ENCODE measurements at places on chromosomes 2 and 18.

- no peak for DNase-seq
Measured at GRCh38 chr18:3479978-3480509, 30.1 kb downstream of the TGIF1 start.

DNA sequence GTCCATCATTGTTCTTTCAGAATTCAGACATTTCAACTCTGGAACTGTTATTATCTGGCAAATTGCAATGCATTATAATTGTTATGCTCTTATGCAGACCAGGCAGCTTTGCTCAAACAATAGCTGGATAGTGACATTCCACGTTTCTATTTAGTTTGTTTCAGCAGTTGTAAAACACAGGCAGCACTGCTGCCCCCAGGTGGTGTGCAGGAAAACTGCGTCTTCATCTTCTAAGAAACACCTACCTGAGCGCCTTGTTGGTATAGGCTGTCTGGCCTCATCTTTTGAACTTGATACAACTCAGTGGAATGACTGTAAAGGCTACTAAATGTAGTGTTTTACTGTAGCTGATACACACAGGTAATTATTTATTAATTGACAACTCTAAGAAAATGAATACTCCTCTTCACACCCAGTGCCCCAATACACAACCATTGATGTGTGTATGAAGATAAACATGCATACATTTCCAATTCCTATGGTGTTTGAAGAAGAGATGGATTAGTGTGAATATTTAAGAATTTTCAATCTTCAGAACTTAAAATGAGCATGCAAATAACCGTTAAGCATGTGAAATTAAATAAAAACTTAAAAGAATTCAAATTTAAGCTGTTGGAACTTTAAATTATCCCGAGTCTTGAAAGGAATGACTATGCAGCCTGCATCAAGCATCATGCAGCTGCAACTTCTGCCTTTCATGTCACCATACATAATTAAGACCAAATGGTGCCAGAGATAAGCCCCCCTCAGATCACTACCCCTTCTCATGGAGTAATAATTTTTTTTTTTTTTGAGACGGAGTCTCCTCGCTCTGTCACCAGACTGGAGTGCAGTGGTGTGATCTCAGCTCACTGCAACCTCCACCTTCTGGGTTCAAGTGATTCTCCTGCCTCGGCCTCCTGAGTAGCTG lies 85.6 kb downstream of the CD8B2 start:
- DNase-seq: no peak

DNA sequence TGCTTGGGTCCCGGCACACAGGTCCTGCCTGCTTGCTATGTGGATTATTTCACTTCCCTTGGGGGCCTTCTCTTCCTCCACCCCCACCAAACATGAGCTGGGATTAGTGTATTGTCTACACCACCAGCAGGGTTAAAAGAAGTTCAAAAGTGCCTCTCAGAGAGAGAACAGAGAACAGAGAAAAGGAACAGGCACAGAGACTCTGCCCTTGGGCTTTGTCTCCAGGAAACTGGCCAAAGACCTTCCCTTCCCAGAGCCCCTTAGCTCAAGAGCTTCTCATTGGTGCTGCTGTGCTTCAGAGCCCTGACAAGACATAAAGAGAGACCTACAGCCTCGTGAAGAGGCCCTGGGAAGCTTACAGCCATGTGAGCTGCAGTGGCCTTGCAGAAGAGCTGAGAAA lies 7.1 kb upstream of the FIGLA start:
- DNase-seq: no peak

- DNase-seq: no peak
Measured at GRCh38 chr2:41031282-41031681, 579.4 kb upstream of the SLC8A1 start.

DNA sequence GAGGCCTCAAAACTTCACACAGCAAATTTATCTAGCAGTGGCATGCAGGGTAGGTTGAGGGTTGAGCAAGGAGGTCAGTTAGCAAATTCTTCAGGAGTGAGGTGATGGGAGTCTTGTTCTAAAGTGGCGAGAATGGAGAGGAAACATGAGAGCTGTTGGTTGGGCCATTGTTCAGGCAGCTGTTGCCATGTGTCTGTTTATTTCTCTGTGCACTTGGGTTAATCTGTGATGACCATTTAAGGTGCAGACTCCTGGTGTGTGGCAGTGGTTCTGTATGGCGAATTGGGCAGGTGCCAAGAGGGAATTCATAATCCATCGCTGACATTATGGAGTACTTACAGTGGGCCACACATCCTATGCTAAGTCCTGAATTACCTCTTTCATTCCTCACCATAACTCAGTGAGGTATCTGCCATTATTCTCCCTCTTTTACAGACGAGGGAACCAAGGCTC lies 30.4 kb downstream of the TMEM178A start:
- no peak for DNase-seq

DNA sequence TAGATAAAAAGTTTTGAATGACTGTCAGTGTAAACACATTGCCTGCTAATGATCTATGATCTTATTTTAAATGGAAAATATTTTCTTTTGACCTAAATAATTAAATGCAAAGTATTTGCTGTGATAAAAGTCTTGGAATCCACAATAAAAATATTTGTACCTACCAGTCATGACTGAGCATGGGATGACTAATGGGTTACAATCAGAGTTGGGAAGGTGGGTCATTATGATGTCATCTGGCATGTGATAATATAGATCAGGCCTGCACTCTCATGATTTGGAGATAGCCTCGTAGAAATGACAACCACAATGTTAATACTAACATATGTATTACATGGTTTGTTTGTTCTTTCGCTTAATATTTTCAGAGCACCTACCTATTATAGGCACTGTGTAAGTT lies 848.8 kb upstream of the KLHL29 start:
- DNase-seq: no peak

DNA sequence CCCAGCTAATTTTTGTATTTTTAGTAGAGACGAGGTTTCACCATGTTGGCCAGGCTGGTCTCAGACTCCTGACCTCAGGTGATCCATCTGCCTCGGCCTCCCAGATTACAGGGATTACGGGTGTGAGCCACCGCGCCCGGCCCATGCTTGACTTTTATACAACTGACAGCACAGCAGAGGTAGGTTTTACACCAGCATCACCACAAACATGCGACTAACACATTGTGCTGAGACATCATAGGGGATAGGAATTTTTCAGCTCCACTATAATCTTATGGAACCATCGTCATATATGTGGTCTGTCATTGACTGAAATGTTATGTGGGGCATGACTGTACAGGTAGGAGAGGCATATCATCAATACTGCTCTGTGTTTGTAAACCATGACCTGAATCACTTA lies 122.1 kb downstream of the THADA start:
- DNase-seq: no peak

DNA sequence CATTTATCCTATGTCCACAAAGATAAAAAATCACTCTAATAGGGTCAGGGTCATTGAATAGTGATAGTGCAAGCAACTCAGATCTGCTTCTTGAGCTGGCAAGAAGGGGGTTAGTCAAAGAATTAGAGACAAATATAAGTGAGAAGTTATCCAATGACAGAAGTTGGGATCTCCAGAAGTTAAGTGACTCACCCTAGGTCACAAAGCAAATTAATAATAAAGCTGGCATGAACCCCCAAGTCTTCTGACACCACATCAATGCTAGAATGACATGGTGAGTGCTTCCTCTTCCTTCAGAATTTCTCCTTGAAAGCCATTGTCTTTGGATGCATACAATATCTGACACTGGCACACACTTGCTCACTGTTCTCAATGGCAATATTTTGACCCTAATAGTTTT lies 343.5 kb downstream of the RIT2 start:
- DNase-seq: no peak

DNA sequence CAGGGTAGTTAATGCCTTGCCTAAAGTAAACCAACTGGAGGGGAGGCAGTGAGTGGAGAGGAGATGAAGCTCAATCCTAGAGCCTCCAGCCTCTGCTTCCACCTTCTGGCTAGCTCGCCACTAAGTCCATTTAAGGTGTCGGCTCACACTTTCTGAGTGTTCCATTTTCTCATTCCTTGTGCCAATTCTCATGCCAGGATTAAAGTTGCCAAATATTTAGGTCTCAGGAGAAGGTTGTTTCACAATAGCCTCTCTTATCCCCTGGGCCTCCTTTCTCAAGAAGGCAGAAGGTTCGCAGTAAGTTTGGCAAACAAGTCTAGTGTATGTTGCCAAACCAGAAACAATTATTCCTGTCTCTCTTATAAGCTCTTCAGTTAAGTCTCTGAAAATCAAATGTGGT lies 57.2 kb downstream of the TACR1 start:
- DNase-seq: no peak

DNA sequence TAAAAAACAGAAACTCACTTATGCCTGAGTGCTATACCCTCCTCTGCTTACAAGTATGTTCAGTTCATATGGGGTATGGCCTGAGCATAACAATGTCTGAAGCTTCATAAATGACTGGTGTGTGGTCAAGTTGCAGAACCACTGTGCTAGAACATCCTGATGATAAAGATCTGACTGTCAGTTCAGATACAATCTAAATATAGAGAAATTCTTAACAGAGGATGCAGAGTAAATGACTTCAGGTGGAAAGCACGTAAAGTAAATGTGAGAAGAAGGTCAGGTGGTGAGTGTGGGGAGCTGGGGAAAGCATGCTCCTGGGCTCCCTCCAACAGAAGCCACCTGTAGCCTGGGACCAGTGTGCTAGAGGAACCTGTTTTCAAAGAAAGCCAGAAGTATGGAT lies 926.2 kb downstream of the TSN start:
- no peak for DNase-seq

DNA sequence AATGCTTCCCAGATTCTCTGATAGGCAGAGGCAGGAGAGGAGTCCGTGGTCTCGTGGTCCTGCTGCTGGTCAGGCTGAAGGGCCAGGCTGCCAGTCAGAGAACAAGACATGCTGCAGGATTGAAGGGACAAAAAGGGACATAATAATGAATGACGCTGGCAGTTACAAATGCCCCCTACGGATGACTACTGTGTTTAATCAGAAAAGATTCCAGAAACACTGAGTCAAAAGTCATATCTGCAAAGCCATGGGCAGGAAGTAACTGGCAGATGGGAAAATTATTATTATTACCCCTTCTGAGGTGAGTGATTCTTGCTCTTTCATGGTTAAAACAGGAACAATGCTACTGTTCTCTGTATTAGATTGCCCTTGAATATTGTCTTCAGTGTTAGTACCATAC lies 19.0 kb downstream of the LCT start:
- no peak for DNase-seq

GRCh38 chr2:230441227-230441897 lies 25.4 kb downstream of the SP100 start:
- peak; percentile 15 for DNase-seq

DNA sequence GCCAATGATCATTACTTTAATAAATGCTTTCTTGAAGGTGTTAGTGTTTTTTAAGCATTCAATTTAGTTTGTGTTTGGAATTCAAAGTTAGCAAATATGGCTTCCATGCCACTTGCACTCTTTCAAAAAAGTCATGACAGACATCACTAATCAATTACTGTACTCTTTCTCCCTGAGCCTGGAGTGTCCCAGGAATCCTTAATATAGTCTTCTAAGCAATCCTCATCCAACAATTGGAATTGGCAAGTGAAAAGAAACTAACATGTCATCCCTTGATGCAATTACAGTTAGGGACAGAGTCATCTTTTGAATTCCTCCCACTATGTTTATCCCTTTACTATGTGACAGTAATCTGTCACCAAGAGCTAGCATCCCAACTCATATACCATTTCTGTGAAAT lies 29.7 kb upstream of the GPR55 start:
- DNase-seq: no peak

- DNase-seq: no peak
Measured at GRCh38 chr2:81327911-81328310, 1023.4 kb upstream of the LRRTM1 start.

- no peak for DNase-seq
Measured at GRCh38 chr18:12408247-12408869, 629 bp downstream of the PRELID3A start.

DNA sequence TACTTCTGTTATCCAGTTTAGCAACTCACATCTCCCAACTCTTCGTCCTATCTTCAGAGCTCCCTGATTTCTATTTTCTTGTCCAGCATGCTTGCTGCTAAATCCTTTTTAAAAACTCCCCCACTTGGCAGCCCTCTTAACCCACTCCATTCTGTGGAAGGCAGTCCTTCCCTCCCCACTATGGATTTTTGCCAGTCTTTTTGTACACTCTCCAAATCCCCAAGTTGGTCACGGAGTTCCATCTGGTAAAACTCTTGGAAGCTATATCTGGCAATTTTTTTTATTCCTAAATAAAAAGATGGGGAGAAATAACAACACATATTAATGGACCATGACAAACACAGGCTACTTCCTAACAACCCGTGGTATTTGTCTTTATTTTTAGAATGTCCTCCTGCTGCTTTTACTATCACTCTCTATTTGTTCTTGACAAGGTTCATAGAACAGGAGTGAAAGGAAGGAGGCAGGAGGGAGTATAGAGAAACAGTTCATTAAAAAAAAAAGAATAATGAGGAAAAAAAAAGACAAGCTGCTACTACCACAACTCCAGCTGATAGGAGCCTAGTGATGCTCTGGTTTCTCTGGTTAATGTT lies 120.0 kb upstream of the THSD7B start:
- no peak for DNase-seq

- no peak for DNase-seq
Measured at GRCh38 chr18:57942493-57942892, 101.5 kb upstream of the NEDD4L start.

- DNase-seq: no peak
Measured at GRCh38 chr2:20438334-20439192, 8.3 kb upstream of the RHOB start.

DNA sequence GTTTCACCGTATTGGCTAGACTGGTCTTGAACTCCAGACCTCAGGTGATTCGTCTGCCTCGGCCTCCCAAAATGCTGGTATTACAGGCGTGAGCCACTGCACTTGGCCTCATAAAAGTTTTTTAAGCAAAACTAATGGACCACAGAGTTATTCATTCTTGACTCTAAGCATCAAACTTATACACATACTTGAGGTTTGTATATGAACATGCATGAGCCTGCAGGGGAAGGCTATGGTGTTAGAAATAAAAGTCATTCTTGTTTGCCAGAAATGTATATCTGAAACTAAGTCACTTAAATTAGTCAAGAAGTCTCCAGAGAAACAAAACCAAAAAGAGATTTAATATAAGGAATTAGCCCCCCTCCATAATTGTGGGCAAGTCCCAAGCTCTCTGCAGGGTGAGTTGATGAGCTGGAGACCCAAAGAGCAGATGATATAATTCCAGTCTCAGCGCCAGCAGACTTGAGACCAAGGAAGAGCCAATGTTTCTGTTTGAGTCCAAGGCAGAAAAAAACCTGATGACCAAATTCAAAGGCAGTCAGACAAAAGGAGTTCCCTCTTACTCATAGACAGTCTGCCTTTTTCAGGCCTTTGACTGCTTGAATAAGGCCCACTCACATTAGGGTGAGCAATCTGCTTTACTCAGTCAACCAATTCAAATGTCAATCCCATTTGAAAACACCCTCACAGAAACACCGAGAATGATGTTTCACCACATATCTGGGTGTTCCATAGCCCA lies 69.0 kb upstream of the DSG1 start:
- DNase-seq: no peak

DNA sequence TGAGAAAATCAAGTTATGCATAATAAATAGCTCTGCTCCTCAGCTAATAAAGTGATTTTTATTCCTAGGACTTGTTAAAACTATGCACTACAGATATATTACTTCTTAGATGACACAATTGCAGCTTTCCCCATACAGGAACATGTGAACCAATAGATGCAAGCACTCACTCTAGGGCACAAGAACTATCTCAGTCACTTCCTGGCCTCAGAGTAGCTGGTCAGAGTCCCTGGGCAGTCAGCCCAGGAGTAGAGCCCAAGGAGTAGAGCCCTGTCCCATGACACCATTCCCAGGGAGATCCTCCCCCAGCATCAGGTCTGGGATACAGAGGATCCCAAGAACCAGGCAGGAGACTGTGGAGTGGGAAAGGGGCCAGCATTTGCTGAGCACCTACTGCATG lies 2.7 kb downstream of the TNS1 start:
- DNase-seq: no peak
